ENCODE measurements at places on chromosomes 1 and 21. TPM values are rescaled to one million over a fixed set of nuclear protein-coding genes. Genes with fewer than 3 reads are reported as not detected.

The LRIF1 gene
- polyA plus RNA-seq: 31.4 TPM

The SPATA6 gene
- polyA plus RNA-seq: 268 TPM

The RPRD2 gene
- 38.9 TPM for polyA plus RNA-seq

The OR10Z1 gene
- not detected for polyA plus RNA-seq

The CSMD2 gene
- polyA plus RNA-seq: 1.2 TPM

The HJV gene
- polyA plus RNA-seq: 7.7 TPM

The S100A7A gene
- polyA plus RNA-seq: not detected

The NLRP3 gene
- 0.92 TPM for polyA plus RNA-seq

The CEPT1 gene
- polyA plus RNA-seq: 25.0 TPM

The LCE3D gene
- not detected for polyA plus RNA-seq

The BNIPL gene
- 5.0 TPM for polyA plus RNA-seq

The DNASE2B gene
- 1.3 TPM for polyA plus RNA-seq

The RAD54L gene
- polyA plus RNA-seq: 17.9 TPM

The TXNDC12 gene
- polyA plus RNA-seq: 39.2 TPM

The MYOG gene
- polyA plus RNA-seq: 1.2 TPM

The C1orf105 gene
- 60.8 TPM for polyA plus RNA-seq

The AMY2A gene
- polyA plus RNA-seq: 0.63 TPM

The OR2AK2 gene
- polyA plus RNA-seq: 0.38 TPM

The P3R3URF gene
- polyA plus RNA-seq: 123 TPM

The KIAA0040 gene
- 10.3 TPM for polyA plus RNA-seq

The CFAP74 gene
- polyA plus RNA-seq: 24.9 TPM

The CYP4Z1 gene
- 1.0 TPM for polyA plus RNA-seq

The SSR2 gene
- 289 TPM for polyA plus RNA-seq

The ZZZ3 gene
- polyA plus RNA-seq: 13.3 TPM

The CCDC190 gene
- 1.6 TPM for polyA plus RNA-seq
